Left lung (tissue), 14 donors: ENCODE measurements at places on chromosomes 6 and 20. TPM values are rescaled to one million over a fixed set of nuclear protein-coding genes. Genes with fewer than 3 reads are reported as not detected.

- H3K4me1 ChIP-seq = no peaks in the 10 kb centered on the region
- no peak for DNase-seq
- no peaks in the 10 kb centered on the region for H3K27me3 ChIP-seq
- H3K36me3 ChIP-seq = no peaks in the 10 kb centered on the region
- H3K4me3 ChIP-seq = no peak overlapping the region
Observed at GRCh38 chr20:60937585-60937984, 314.5 kb upstream of the CDH4 start.

Gene CRISP3
- total RNA-seq = not detected

Gene SLC35D3
- total RNA-seq = 0.09 TPM

Gene SMPD2
- 12.8 TPM for total RNA-seq

- no peaks in the 10 kb centered on the region for H3K36me3 ChIP-seq
- H3K4me1 ChIP-seq = no peaks in the 10 kb centered on the region
- no peaks in the 10 kb centered on the region for H3K27me3 ChIP-seq
- H3K4me3 ChIP-seq = no peak overlapping the region
- no peak for DNase-seq
- H3K27ac ChIP-seq = no peak overlapping the region
Observed at GRCh38 chr6:106145741-106146227, 59.6 kb downstream of the PRDM1 start.

Gene PTCHD4
- total RNA-seq = 5.0 TPM

DNA sequence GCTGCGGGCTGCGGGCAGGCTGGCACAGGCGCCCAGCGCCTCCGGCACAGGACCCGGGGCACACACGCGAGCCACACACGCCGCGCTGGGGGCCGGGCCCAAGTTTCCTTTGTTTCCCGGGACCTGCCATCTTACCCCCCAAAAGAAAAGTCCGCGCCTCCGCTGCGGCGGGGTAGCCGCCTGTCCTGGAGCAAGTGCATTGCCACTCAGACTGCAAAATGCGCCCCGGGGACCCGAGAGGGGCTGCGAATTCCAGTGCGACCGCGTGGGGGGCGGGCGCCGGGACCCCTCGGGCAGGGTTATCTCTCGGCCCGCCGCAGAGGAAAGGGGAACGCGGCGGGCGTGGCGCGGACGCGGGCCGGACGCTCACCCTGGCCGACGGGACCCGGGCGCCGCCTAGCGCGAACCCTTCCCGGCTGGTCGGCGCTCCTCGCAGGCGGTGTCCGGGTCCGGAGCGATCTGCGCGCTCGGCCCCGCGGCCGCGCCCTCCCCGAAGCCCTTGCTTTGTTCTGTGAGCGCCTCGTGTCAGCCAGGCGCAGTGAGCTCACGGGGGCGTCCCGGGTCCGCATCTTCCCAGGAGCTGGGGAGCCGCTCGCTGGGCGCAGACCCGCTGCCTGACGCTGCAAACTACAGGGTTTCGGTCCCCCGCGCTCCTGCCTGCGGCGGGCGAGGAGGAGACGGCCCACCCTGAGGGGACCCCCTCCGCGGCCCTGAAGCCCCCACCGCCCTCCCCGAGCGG, 639 bp upstream of the CD24 start:
- peak overlapping the region; percentile 70 for H3K27ac ChIP-seq
- peaks cover 25% of the 10 kb centered on the region for H3K4me1 ChIP-seq
- H3K36me3 ChIP-seq = no peaks in the 10 kb centered on the region
- DNase-seq = peak; percentile 94
- peak overlapping the region; percentile 60 for H3K4me3 ChIP-seq
- H3K27me3 ChIP-seq = peaks cover 32% of the 10 kb centered on the region

- no peaks in the 10 kb centered on the region for H3K4me1 ChIP-seq
- no peak for DNase-seq
- no peak overlapping the region for H3K4me3 ChIP-seq
- H3K27me3 ChIP-seq = no peaks in the 10 kb centered on the region
Observed at GRCh38 chr20:51357543-51357942, 185.0 kb downstream of the NFATC2 start.

Gene CALHM4
- not detected for total RNA-seq

- H3K4me3 ChIP-seq = no peak overlapping the region
- no peak overlapping the region for H3K27ac ChIP-seq
- DNase-seq = no peak
- peaks cover 19% of the 10 kb centered on the region for H3K27me3 ChIP-seq
- no peaks in the 10 kb centered on the region for H3K4me1 ChIP-seq
Observed at GRCh38 chr6:30077218-30077617, 1.6 kb upstream of the RNF39 start.

DNA sequence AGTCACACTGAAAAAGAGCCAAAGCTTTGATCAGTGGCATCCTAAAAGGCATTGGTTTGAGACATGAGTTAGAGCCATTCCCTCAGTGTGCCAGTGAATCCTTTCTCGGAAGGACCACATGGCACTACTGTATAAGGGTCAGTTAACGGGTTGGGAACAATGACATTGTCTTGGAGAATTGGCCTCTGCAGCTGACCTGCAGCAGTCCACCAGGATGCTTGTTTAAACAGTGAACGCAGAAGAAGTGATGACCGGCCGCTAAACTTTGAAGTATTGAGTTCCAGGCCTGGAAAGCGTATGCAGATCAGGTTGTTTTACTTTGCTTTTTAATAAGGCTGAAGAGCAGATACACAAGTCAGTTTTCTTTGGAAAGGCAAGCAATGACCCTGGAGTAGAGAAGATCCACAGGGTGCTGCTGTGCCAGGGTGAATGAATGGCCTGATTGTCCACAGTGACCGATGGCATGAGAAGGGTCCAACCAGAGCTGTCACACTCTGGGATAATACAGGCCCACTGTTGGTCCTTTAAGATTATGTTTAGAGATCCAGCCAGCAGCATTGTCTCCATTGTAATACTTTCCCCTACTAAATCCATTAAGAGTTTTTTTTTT, 57.8 kb downstream of the GMPR start:
- no peaks in the 10 kb centered on the region for H3K36me3 ChIP-seq
- no peaks in the 10 kb centered on the region for H3K4me1 ChIP-seq
- no peaks in the 10 kb centered on the region for H3K27me3 ChIP-seq

DNA sequence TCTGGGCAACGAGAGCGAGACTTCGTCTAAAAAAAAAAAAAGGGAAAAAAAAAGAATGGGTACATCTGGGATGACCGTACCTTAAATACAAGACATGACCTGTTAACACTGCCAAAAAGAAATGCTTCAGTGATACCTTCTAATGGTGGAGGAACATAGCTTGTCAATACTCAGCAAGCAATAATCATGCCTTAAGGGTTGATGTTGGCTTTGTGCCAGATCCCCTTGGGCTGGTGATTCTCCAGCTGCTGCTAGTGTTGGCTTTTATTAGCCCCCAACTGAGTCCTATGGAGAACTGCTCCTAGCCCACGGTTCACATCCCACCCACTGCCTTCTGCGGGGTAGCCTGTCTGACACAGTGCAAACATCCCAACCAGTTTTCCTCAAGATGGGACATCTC, 134.9 kb downstream of the PLCB1 start:
- no peak overlapping the region for H3K27ac ChIP-seq

- H3K4me1 ChIP-seq = no peaks in the 10 kb centered on the region
- H3K36me3 ChIP-seq = no peaks in the 10 kb centered on the region
- DNase-seq = peak; percentile 42
- no peak overlapping the region for H3K4me3 ChIP-seq
Observed at GRCh38 chr6:114096561-114097172, 125.7 kb upstream of the HDAC2 start.

Gene ARMH2
- not detected for total RNA-seq

GRCh38 chr6:155850408-155850841, 394.8 kb upstream of the NOX3 start:
- H3K4me1 ChIP-seq = no peaks in the 10 kb centered on the region
- H3K4me3 ChIP-seq = no peak overlapping the region
- H3K27ac ChIP-seq = no peak overlapping the region
- H3K27me3 ChIP-seq = no peaks in the 10 kb centered on the region

DNA sequence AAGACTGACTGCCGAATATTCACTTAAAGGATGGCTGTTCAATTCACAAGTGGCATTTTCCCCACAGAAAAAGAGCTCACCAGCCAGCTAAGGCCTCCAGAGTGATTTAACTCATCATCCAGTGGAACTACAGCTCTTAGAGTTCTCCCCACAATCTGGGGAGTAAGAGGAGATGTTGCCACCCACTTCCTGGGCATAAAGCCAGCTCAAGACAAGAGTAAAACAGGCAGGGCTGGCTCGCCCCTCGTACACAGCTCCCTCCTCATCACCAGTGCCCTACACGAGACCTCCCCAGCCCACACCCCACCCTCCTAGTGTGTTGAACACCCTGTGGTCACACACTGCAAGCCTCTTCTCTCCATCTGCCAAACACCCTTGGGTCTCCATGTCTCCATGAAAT, 47.2 kb upstream of the IPCEF1 start:
- H3K4me3 ChIP-seq = no peak overlapping the region
- H3K4me1 ChIP-seq = no peaks in the 10 kb centered on the region
- no peak for DNase-seq
- no peak overlapping the region for H3K27ac ChIP-seq

Gene SLC16A10
- total RNA-seq = 7.2 TPM

DNA sequence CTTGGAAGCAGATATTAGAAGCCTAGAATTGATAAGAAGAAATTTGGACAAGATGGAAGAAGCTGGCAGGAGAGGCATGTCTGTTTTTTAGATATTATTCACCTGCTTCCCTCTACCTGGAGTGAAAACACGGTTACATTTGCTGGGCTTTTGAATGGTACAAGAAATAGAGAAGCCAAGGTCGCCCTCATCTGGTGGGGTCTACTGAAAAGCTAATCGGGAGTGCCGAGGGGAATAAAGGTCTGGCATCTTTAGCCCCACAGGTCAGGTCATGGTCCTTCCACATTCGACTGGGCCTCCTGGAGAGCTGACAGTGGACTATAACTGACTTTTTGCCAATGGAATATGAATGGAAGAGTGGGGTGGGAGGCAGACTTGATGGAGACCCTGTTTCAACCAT, 4.6 kb upstream of the C2 start:
- no peak for DNase-seq
- H3K4me1 ChIP-seq = peaks cover 16% of the 10 kb centered on the region
- no peaks in the 10 kb centered on the region for H3K27me3 ChIP-seq
- no peak overlapping the region for H3K27ac ChIP-seq

- no peaks in the 10 kb centered on the region for H3K27me3 ChIP-seq
- H3K4me1 ChIP-seq = peaks cover 90% of the 10 kb centered on the region
- no peak for DNase-seq
- H3K36me3 ChIP-seq = peaks cover 75% of the 10 kb centered on the region
Observed at GRCh38 chr6:35594503-35595186, 81.9 kb upstream of the TULP1 start.

- no peaks in the 10 kb centered on the region for H3K4me1 ChIP-seq
- DNase-seq = no peak
- no peak overlapping the region for H3K27ac ChIP-seq
- H3K4me3 ChIP-seq = no peak overlapping the region
Observed at GRCh38 chr20:36792422-36792821, 18.9 kb upstream of the DSN1 start.

- no peaks in the 10 kb centered on the region for H3K27me3 ChIP-seq
- DNase-seq = no peak
- H3K4me1 ChIP-seq = peaks cover 19% of the 10 kb centered on the region
- no peaks in the 10 kb centered on the region for H3K36me3 ChIP-seq
- H3K27ac ChIP-seq = peak overlapping the region; percentile 93
- H3K4me3 ChIP-seq = no peak overlapping the region
Observed at GRCh38 chr6:39821742-39822532, 29.8 kb downstream of the DAAM2 start.

GRCh38 chr6:160160929-160161646, 39.5 kb downstream of the SLC22A1 start:
- no peak for DNase-seq
- no peaks in the 10 kb centered on the region for H3K27me3 ChIP-seq
- no peaks in the 10 kb centered on the region for H3K4me1 ChIP-seq

DNA sequence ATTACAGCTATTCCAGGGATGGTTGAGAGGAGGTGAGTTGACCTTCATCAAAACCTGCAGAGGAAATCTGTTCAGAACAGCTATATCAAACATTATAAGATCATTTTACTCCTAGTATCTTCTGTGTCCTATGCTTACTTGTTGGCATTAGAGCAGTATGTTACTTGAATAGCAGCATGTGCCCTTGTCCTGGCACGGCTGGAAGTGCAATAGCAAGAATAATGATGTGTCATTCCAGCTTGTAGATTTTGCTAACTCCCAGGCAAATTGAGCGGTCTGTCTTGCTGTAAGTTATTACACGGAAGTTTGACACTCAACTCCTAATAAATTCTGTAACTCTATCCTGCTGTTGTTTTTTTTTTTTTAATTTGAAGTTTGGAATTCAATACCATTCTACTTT, 385.5 kb downstream of the TENT5A start:
- no peaks in the 10 kb centered on the region for H3K36me3 ChIP-seq
- DNase-seq = no peak
- H3K27ac ChIP-seq = no peak overlapping the region
- H3K4me1 ChIP-seq = no peaks in the 10 kb centered on the region
- no peaks in the 10 kb centered on the region for H3K27me3 ChIP-seq
- no peak overlapping the region for H3K4me3 ChIP-seq

DNA sequence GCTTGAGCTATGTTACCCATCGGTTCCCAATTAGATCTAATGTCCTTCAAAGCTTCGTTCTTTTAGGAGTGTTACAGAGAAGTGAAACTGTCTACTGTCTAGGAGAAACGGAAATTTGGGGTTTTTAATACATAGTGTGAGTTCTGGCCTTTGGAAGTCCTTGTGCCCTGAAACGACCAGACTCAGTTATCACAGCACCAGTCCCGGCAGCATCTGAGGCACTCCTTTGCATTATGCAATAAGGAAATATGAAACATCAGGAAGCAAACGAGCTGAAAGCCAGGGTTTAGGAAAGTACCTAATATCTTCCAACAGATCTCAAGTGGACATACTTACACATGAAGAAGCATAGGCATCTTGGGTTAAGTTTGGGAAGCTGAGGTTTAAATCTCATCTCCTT, 61.8 kb upstream of the ADGRF1 start:
- H3K36me3 ChIP-seq = no peaks in the 10 kb centered on the region
- no peaks in the 10 kb centered on the region for H3K27me3 ChIP-seq
- H3K4me1 ChIP-seq = no peaks in the 10 kb centered on the region
- no peak overlapping the region for H3K4me3 ChIP-seq
- H3K27ac ChIP-seq = no peak overlapping the region

- no peak overlapping the region for H3K4me3 ChIP-seq
- H3K27ac ChIP-seq = no peak overlapping the region
- H3K27me3 ChIP-seq = peaks cover 68% of the 10 kb centered on the region
- no peak for DNase-seq
Observed at GRCh38 chr20:51013577-51014330, 9.2 kb downstream of the KCNG1 start.

- peak overlapping the region; percentile 98 for H3K4me3 ChIP-seq
- H3K27ac ChIP-seq = peak overlapping the region; percentile 95
- no peak for DNase-seq
- no peaks in the 10 kb centered on the region for H3K36me3 ChIP-seq
- H3K27me3 ChIP-seq = no peaks in the 10 kb centered on the region
Observed at GRCh38 chr6:159969921-159970320, 1.0 kb downstream of the IGF2R start.

- H3K4me3 ChIP-seq = no peak overlapping the region
- DNase-seq = no peak
- H3K4me1 ChIP-seq = peaks cover 5% of the 10 kb centered on the region
- H3K27ac ChIP-seq = no peak overlapping the region
- no peaks in the 10 kb centered on the region for H3K27me3 ChIP-seq
Observed at GRCh38 chr20:37535443-37536132, 7.9 kb upstream of the BLCAP start.

- H3K4me3 ChIP-seq = no peak overlapping the region
- no peaks in the 10 kb centered on the region for H3K36me3 ChIP-seq
- H3K27ac ChIP-seq = no peak overlapping the region
- no peaks in the 10 kb centered on the region for H3K4me1 ChIP-seq
Observed at GRCh38 chr20:61417221-61417941, 165.3 kb downstream of the CDH4 start.
